ENCODE measurements at places on chromosomes 3 and 15.

DNA sequence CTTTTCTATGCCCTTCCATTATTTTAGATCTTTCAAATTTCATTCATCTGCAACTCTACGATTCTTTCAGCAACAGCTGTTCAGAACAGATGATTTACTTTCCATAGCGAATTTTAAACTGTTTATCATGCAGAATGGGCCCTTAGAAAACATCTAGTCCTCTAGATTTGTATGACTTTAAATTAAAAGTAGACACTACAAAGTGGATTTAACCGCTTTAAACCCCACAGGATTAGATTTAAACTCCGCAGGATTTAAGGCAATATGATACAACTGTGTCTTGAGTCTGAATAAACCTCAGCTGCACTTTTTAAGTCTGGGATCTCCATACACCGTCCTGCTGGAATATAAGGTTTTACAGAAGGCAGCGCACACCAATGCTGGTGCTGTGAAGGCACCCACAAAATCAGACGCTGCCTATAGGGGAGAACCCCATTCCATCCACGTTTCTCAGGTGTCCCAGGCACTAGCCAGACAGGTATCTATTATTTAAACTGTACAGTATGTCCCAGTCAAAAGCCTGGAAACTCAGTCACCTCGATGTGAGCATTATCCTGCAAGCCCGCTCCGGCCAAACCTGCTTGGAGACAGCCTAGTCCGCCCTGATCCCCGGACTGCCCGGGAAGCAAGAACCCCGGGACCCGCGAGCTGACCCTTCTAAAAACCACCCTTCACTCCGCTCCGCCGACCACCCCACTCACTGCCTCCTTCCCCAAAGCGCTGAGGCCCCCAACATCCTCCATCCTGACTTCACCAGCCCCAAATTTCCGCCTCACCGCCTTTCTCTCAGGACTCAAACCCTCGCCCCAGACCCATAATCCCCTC lies 768 bp downstream of the ANO10 start:
- no peak for DNase-seq

DNA sequence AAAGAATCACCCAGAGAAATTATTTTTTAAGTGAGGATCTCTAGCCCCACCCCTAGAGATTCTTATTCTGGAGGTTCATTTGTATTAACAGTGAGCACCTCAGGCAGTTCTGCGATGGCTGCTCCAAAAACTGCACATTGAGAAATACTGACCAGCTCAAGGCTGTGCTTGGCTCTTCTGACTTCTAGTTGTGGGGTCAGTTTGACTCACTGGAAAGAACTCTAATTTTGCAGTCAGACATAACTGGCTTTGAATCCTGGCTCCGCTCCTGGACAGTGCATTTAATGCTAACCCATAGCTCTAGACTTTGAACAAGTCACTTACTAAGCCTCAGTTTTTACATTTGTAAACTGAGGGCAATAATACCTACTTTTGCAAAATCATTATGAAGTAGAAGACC lies 123.6 kb upstream of the SKOR1 start:
- DNase-seq: no peak

DNA sequence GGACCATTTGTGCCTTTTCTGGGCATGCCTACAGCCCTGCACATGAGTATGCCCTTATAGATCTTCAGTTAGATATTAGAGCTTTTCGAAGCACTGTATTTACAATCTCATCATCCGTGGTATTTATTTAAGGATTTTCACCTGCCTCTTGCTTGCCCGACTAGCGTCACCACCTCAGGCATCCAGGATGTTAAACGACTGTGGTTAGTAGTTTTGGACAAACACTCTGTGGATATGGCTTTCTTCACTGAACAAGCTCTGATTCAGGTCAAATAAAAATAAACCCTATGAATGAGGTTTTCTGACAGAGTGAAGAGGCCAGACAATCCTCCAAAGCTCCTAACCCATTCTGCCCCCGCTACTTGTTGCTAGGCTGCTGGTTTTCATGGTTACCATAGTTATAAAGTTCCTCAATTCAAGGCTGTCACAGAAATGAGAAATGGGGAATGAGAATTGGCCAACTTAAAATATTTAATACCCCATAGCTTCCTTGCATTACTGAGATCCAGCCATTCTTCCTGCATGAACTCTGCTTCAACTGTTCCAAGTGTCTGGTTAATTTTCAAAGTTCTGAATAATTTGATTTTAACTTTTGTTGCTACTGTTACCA lies 440.1 kb downstream of the GABRG3 start:
- no peak for DNase-seq

GRCh38 chr15:86915811-86916331 lies 836.2 kb downstream of the AGBL1 start:
- DNase-seq: no peak

- DNase-seq: no peak
These were observed 18.0 kb downstream of the BTLA start for GRCh38 chr3:112481302-112481721.

GRCh38 chr15:74155766-74156417 lies 17.6 kb upstream of the ISLR start:
- no peak for DNase-seq
